ENCODE measurements at places on chromosomes 1 and 21.
A peak's percentile ranks its signal among the peaks of the same experiment; 100 is the strongest.

- DNase-seq, result no peak
Measured at GRCh38 chr1:21931171-21932093, 5.7 kb downstream of the HSPG2 start.

DNA sequence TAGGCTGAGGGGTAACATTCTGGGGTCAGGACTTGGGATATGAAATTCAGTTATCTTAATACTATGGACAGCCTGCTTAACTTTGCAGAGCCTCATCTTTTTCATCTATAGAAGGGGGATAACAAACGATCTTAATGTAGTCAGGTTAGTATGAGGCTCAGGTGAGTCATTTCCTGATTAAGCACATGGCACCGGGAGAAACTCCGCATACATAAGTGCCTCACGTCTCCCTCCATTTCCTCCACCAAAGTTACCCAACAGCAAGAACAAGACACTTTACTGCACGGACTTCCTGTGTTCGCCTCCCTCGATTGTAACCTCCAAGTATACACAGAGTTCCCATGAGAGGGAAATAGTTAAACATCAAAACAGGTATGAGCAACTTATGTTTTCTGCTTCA, 112.7 kb upstream of the COA6 start:
- no peak for DNase-seq

DNA sequence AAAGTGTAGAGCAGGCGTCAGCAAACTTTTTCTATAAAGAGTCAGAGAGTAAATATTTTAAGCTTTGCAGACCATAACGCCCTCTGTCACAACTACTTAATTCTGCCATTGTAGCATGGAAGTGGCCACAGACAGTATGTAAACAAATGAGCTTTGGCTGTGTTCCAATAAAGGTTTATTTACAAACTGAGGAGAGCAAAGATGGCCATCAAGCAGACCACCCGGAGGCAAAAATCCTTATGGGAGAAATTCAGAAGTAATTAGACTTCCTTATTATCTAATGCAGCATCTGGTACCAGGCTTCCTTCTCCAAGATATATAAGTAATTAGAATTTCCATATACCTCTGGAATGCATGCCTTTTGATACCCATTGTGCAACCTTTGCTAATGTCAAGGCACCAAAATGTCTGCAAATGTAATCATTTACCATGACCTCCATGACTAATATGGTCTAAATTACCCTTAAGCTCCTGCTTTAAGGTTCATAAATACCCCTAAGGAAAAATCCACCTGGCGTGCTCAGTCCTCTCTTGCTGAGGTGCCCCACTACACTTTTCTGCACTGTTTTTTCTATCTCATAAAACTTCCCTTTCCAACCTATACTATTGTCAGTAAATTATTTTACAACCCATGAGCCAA, 377.8 kb downstream of the MATN1 start:
- no peak for DNase-seq

DNA sequence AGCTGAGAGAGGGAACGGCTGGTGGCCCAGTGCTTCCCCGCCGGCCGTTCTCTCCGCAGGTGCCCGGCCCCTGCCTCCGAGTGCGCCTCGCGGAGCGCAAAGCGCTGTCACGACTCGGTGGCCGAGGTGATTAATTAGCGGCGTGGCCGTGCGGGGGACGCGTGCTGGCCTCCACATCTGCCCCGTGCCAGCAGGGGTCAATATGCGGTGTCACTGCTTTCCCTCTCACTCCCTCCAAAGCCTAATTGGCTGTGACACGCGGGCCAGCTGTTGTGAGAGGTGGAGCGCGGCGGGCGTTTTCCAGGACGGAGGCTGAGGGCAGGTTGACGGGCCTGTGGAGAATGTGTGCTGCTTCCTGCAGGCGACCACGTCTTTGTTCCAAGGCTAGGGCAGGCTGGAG, 239.0 kb downstream of the LMX1A start:
- DNase-seq, result no peak

GRCh38 chr1:69292833-69293232, 274.9 kb upstream of the LRRC7 start:
- DNase-seq, result no peak

GRCh38 chr1:89688607-89689006, 55.7 kb downstream of the LRRC8C start:
- no peak for DNase-seq

- DNase-seq, result no peak
Measured at GRCh38 chr1:17365293-17365692, 6.7 kb upstream of the PADI6 start.

- no peak for DNase-seq
Measured at GRCh38 chr1:226674892-226675714, 64.0 kb downstream of the ITPKB start.

DNA sequence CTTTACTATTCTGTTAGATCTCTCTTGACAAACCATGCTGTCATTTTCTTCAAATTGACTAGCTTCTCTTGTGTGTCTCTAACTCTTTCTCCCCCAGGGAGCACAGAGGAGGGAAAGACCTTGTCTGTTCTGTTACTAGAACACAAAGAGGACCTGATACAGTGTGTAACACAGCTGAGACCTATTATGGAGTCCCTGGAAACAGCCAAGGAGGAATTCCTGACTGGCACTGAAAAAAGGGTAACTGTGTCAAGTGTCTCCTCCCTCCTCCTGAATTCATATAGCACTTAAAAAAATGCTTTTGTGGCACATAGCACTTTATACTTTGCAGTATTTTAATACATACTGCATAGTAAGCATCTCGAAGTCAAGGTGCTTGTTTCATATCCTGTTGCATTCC, 50.6 kb downstream of the ZBTB40 start:
- DNase-seq, result no peak

GRCh38 chr1:156276966-156277381, 5.7 kb downstream of the SMG5 start:
- DNase-seq, result no peak

DNA sequence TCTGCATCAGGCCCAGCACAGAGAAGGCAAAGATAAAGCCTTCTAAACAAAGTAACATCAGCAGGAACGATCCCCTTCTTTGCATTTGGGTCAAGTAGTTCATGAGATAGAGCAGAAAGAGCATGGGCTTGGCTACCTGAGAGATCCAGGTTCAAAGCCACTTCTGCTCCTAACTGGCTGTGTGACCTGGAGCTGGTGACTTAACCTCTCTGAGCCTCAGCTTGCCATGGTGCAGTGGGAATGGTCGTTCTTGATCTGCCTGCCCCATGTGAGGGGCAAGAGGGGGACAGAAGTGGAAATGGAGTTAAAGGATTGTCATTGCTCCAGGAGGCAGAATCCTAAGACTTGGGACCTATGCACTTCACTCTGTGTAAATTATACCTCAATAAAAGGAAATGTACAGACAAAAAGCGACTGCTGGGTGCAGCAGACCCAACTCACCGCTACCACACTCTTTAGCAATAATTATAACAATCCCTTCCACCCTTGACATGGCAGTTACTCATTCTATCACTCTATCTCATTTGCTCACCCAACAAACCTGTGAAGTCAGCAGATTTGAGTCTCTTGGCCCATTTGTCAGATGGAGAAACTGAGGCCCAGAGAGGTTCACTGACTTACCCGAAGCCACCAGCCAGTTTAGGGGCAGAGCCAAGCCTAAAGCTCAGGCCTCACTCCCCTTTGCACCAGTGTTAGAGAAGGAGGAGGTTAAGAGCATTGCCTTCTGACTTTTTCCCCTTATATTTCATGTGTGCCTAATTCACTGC, 1.5 kb upstream of the MATN1 start:
- DNase-seq, result no peak

DNA sequence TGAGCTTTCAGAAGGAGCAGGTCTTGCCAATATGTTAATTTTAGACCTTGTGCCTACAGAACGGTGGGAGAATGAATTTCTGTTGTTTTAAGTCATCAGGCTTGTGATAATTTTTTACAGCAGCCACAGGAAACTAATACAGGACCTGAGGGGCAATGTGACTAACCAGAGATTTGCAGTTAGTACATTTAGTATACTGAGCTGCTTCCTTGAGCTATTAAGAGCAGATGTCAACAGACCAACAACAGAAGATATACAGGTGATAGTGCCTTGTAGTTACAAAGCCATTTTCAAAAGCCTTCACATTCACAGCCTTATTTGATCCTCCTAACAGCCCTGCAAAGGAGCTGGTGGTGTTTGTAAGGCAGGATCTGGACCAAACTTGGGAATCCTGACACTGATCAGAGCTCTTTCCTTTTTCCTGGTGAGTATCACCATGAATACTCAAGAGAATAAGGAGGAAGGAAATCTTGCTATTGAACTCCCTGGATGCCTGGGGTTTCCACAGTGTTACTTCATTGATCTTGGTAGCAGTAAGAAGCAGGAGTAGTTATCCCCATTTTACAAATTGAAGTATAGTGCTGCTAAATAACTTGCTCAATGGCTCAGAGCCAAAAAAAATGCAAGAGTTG, 4.7 kb upstream of the SLAMF1 start:
- no peak for DNase-seq

DNA sequence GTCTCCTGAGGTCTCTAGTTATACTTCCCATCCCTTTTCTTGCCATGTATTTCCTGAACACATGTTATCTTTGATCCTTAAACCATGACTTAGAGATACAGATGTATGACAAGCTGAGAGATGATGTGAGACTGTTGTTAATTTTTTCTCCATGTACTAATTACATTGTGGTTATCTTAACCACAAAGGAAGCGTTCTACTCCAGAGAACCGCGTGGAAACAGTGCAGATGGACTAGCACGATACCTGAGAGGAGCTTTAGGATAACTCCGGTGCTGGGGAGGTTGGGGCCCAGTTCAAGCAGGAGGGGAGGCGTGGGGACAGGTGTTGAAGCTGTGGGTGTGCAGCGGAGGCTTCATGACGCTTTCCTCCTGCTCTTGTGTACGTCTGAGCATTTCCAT, 17.5 kb downstream of the PDE9A start:
- DNase-seq, result no peak

- no peak for DNase-seq
Measured at GRCh38 chr1:1914971-1915692, at the start of gene CALML6. Gene CALML6, plus strand, starts transcription at chr1:1915260. Its CDS starts 21 bp downstream, at chr1:1915281.

GRCh38 chr1:65151641-65152040, 3.6 kb downstream of the AK4 start:
- DNase-seq, result no peak

DNA sequence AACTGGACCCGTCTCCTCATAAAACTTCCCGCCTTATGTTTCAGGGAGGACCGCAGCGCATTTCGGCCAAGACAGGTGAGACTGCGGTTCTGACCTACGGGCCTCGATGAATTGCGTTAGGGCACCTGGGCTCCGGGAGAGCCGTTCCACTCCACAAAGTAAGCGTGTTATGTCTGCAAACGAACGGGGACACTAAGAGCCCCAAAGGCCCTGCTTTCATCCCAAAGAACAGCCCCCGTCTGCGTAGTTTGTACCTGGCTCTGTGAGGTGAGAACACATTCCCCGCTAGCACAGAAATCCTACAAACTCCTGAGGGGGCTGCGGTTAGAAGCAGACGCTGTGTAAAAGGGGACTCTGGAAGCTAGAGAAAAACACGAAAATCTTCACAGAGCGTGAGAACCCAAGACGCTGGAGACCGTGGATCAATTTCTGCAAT, 41.6 kb upstream of the PPIAL4F start:
- no peak for DNase-seq

GRCh38 chr1:56531624-56532349, 47.6 kb downstream of the PLPP3 start:
- DNase-seq, result no peak

- no peak for DNase-seq
Measured at GRCh38 chr1:6554907-6555778, at the start of gene TAS1R1. Gene TAS1R1, plus strand, starts transcription at chr1:6555307. Its CDS starts 67 bp downstream, at chr1:6555374.

DNA sequence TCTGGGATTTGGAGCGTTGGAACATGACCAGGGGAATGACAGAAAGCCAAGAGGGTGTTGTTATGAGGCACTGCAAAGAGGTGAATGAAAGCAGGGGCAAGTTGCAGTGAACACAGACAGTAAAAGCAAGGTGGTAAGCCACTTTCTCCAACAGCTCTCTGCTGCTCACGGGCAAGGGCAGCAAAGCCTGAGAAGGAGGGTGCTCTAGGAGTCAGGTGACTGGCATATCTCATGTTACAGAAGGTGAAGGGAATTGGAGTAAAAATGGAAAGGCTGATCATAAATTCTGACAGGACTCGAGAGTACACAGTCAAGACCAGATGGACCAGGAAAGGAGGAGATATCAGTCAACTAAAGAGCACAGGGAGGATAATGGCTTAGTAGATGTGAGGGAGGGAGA, 14.5 kb downstream of the VAV3 start:
- DNase-seq, result no peak

- no peak for DNase-seq
Measured at GRCh38 chr21:45873866-45874265, 107.7 kb upstream of the COL6A1 start.

DNA sequence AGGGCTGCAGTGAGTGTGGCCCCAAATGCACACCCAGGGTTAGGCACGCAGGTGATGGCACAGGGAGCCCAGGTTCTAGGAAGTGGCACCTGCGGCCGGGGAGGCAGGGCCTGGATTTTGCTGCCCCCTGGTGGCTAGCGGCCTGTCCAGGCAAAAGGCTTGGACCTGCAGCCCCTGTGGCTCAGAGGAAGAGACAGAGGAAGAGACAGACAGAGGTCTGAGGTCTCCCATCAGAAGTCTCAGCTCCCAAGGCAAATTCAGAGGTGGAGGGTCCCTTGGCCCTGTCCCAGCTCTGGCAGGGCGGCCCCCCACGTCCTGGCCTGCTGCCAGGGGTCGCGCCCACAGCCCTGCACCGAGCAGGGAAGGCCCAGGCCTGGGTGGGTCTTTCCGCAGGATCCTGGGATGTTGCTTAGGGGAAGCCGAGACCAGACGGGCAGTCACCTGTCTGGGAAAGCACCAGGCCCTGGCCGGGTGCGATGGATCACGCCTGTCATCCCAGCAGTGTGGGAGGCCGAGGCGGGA, 8.0 kb upstream of the TNFRSF14 start:
- peak; percentile 78 for DNase-seq

DNA sequence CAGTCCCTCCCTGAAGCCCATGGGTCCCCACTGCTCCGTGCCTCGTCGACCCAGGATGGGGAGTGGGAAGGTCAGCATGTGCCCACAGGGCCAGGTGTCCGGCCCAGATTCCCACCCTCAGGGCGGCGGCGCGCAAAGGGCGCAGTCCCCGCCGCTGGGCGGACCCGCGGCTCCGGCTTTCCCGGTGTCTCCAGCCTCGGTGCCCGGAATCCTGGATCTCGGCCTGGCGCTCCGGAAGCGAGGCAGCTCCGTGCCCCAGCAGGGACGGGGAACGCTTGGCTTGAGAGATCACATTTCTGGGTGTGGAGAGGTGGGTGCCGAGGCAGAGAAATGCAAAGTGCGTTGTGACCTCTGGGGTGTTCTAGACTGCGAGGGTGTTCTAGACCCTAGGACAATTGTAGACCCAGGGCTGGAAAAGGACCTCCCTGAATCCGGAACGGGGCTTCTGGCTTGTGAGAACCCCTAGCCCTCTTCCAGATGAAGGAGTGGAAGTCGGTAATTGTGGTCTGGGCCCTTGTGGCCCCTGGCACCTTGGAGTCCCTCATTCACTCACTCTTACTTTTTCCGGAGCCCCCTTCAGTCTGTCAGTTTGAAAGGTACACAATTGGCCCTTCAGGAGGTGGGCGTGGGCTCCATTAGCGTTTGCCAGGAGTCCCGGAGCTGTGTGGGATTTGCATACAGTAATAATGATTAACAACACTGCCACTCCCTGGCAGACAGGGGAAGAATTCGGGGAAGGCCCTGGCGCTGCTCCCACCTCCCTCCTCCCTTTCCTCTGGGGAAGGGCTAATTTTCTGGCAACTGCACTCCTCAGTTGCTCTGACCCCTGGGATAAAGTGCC, 1.6 kb upstream of the KCND3 start:
- DNase-seq, result peak; percentile 80

- DNase-seq, result no peak
Measured at GRCh38 chr1:30035522-30036228, 687.7 kb downstream of the MATN1 start.

All from HEK293T (cell line).